ENCODE measurements at places on chromosomes 4 and X.

- DNase-seq = peak; percentile 78
These were observed 582.1 kb upstream of the TENM3 start for GRCh38 chr4:181661090-181661489.

GRCh38 chr4:15765910-15766697, 12.0 kb upstream of the CD38 start:
- no peak for DNase-seq

- DNase-seq = peak; percentile 82
These were observed at the start of gene SETD7 for GRCh38 chr4:139556071-139556723. TSS of gene SETD7 (minus strand) at chr4:139556219. CDS start at chr4:139556137, 82 bp downstream.

- DNase-seq = no peak
These were observed 83.9 kb downstream of the AFAP1 start for GRCh38 chr4:7855731-7856130.

- DNase-seq = no peak
These were observed 1.4 kb downstream of the DCHS2 start for GRCh38 chr4:154490234-154490582.

- no peak for DNase-seq
These were observed 52.4 kb upstream of the FHL1 start for GRCh38 chrX:136094962-136095361.

DNA sequence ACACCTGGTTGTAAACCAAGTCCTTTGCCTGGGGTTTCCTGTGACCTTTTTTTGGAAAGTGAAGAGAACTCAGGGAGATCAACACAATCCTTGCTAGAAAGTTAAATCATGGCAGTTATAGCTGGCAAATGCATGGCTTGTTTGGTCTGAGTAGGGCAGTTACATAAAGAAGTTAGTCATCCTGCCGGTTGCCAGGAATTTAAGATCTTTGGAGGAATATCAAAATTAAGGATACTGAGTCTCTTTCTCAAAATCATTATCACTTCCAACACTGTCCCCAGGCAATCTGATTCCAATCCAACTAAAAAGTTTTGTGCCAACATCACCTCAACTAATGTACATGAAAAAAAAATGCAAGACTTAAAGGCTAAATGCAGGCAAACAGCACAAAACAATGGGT, 40.3 kb downstream of the C4orf54 start:
- DNase-seq = no peak

DNA sequence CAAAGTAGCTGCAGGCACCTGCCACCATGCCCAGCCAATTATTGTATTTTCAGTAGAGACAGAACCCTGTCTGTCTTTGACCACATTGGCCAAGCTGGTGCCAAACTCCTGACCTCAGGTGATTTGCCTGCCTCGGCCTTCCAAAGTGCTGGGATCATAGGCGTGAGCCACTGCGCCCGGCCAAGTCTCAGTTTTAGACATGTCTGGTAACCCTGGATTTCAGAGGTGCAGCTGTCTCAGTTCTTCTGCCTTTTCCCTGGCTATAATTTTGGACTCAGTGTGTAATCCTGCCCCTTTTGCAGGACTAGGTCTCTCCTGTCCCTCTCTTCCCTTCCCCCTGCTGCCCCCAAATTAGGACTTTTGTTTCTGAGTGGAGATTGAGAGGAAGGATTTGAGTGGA, 46.6 kb downstream of the FAM193A start:
- DNase-seq = no peak

DNA sequence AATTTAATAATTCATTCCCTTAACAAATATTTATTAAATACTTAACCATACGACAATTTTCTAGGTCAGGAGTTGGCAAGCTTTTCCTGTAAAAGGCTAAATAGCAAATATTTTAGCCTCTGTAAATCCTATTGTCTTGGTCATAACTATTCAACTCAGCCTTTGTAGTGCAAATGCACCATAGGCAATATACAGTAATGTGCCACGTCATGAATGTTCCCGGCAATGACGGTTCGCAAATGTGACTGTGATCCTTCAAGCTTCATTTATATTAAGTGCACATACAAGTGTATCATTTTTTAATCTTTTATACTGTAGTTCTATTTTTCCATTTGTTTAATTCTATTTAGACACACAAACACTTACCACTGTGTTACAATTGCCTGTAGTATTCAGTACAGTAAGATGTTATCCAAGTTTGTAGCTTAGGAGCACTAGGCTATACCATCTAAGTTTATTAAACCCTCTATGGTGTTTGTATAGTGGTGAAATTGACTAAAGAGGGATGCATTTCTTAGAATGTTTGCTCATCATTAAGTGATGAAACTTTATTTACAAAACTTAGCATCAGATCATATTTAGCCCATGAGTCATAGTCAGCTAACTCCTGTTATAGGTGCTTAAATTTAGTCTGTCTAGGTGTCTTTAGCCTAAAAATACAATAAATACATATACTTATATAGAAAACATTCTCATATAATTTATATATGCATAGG, 553.6 kb downstream of the STPG2 start:
- no peak for DNase-seq

- DNase-seq = no peak
These were observed 231.8 kb upstream of the AGA start for GRCh38 chr4:177673985-177674489.

DNA sequence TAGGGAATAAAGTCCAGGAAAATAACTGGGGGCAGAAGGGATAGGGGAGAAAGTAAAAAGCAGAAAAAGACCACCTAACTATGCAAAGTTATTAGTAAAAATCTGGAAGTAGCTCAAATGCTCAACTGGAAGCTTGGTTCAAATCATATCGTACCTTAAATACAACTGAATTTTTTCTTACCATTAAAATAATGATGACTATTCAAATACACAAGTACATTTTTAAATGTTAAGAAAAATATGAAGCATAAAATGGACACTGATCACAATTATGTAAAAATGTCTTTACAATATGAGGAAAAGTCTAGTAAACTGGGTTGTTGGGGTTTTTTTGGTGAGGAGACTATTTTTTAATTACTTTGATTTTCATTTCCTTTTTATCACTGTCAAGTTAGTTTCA, 3.1 kb downstream of the BRWD3 start:
- DNase-seq = no peak

DNA sequence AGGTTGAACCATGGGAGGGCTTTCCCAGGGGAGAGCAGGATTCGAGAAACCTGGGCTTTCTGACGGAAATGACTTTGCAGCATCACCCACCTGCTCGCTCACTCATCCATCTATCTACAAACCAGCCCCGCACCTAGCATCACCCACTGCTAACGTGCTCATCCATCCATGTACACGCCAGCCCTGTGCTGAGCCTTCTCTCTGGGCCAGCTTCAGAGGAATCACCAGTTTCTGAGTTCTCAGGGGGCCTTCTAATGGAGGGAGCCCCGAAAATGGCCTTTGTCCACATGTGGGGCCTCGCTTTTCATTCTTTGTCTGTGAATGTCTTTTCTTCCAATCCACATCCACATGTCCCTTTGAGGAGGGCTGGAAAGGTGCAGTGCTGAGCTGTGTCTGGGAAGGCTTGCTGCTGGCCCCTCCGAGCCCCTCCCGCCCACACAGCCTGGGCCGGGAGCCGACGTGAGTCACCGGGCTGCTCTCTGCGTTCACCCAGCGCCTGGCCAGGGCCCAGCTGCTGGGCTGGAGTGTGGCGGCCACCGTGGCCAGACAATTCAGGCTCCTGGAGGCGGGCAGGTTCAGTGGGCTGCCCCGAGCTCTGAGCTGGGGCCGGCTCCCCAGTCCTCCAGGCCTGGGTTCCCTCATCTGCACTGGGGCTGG, 14.7 kb downstream of the SORCS2 start:
- peak; percentile 93 for DNase-seq

- DNase-seq = no peak
These were observed 110.5 kb upstream of the ENPP6 start for GRCh38 chr4:184328022-184328736.

- DNase-seq = no peak
These were observed 72.5 kb downstream of the SLC16A2 start for GRCh38 chrX:74493806-74494205.

DNA sequence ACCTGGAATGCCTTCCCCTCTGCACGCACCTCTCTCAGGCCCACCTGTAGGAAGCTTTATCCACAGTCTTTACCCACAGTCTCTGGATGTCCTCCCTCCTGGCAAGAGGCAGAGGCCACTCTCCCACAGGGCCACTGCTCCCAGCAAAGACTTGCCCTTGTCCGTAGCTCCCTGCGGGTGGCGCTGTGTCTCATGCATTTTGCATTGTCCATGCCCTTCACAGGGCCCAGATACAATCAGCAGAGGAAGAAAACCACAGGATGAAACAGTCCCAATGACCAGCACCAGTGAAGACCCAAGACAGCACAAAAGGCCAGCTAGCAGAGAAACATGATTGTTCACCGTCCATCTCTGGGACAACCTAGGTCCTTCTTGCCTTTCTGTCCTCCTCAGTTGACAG, 2.1 kb upstream of the NSG1 start:
- no peak for DNase-seq

- no peak for DNase-seq
These were observed 39.7 kb downstream of the TRIM61 start for GRCh38 chr4:164937576-164938270.

DNA sequence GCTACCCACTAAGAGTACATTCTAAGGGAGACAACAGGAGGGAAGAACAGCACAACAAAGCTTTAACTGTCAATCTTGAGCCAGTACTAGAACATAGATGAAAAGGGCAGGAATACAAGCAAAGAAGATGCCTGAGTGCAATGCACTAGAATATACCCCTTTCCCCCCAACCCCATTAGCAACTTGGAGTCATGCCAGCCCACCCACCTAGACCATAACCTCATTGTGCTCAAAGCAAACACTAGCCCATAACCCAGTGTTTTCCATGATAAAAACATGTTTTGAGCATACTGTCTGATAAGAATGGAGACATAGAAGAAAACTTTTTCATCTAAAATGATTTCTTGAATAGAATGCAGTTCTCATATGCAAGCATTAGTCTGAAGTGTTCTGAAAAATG, 183.2 kb downstream of the RAP1GDS1 start:
- no peak for DNase-seq

GRCh38 chr4:147833254-147833653, 101.4 kb downstream of the ARHGAP10 start:
- no peak for DNase-seq

DNA sequence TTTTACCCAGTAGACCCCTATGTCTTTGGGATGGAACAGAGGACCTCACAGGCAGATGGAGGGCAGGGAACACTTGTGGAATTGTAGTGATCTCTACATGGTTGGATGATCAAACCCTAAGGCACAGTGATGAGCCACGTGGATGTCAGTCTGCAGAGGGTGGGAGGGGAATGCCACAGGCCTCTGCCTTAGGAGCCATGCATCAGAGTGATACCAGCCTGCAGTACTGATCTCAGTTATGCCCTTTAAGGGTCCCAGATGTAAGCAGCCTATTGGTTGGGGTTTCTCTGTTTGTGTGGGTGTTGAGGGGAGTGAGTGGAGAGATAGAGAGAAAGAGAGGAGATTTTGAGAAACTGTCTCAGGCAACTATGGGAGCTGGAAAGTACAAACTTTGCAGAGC, 39.9 kb upstream of the XAGE1B start:
- no peak for DNase-seq

DNA sequence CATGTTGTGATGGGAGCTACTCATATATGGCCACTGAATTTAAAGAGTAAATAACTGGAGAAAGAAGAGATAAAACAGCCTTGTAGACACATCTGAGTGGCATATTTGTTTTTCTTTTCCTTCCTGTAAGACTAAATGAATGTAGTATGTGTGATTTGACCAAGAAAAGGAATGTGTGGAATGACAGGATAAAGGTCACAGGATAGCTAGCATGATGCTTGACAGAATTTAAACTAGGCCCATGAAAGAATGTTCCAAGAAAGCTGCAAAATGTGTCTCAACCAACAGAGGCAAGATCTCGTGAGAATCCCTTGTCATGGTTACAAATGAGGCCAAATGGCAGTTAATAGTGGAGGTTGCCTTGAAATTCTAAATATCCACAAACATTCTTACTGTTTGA, 137.0 kb downstream of the KCNIP4 start:
- DNase-seq = no peak

GRCh38 chrX:42466332-42467046, 311.5 kb downstream of the PPP1R2C start:
- DNase-seq = no peak

DNA sequence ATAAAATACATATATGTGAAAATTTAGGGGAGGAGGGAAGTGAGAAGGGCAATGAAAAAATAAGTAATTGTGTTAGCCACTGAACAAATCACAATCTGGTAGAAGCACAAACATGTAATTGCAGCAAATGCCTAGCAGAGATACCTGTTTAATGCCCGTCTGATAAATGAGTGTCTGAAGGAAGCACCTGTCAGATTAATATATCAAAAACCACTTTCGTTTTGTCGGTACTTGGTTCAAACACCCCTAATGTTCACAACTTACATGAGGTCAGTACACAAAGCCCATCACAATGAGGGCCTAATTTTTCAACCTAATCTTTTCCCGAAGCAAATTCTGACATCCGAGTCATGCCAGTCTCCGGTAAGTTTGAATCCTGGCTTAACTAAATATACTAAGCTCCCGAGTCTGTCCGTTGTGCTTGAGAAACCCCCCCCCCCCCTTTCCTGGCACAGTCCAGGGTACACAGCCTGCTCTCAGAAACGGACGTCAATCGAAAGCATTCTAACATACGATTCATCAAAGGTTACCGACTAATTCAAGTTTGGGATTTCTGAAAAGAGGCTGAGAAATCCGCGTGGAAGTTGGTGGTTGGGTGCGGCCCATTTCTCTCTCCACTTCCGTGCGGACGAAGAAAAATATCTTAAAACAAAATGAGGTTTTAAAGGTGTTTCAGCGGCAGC, 758 bp downstream of the SDAD1 start:
- DNase-seq = no peak

DNA sequence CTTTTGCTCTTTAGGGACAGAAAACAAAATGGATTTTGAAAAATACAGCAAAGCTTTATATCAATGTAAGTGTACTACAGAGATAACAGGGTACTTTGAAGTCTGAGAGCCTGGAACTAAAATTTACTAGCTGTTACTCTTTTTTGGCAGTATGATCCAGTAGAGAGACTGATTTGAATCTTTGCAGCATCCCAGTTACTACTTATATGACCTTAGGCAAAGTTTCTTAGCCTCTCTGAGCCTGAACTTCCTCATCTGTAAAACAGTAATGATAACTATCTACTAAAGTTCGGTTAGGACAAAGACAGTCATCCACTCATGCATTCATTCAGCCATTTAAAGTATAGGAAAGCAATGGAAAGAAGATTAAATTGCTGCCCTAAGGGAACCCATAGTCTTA, 10.1 kb downstream of the BRWD3 start:
- DNase-seq = no peak

All from astrocyte of the spinal cord (primary cell).